ENCODE measurements at places on chromosomes 16 and 17. TPM values are rescaled to one million over a fixed set of nuclear protein-coding genes. Genes with fewer than 3 reads are reported as not detected.

USH1G gene
- total RNA-seq = not detected

KRTAP3-2 gene
- total RNA-seq = not detected

IGSF6 gene
- not detected for total RNA-seq

MYH3 gene
- total RNA-seq = 0.12 TPM

GLP2R gene
- not detected for total RNA-seq

DNAH17 gene
- total RNA-seq = 0.16 TPM

PDP2 gene
- 17.8 TPM for total RNA-seq

GOSR2 gene
- total RNA-seq = 76.3 TPM

SPATA32 gene
- total RNA-seq = not detected

CCDC92B gene
- not detected for total RNA-seq

TP53TG3C gene
- total RNA-seq = not detected

TMEM98 gene
- 139 TPM for total RNA-seq

HASPIN gene
- total RNA-seq = 0.97 TPM

CLDN6 gene
- total RNA-seq = 0.16 TPM

MFSD6L gene
- not detected for total RNA-seq

TNRC6A gene
- total RNA-seq = 55.5 TPM

SREBF1 gene
- total RNA-seq = 202 TPM

PITPNM3 gene
- 0.61 TPM for total RNA-seq

PYY gene
- total RNA-seq = not detected

ZG16B gene
- total RNA-seq = not detected

NTN1 gene
- 23.5 TPM for total RNA-seq

SDK2 gene
- total RNA-seq = 1.5 TPM

WFIKKN1 gene
- total RNA-seq = 0.16 TPM

LITAFD gene
- total RNA-seq = not detected

HS3ST3A1 gene
- 40.1 TPM for total RNA-seq

MLYCD gene
- total RNA-seq = 4.9 TPM

KCNG4 gene
- not detected for total RNA-seq

TMIGD1 gene
- not detected for total RNA-seq

GUCY2D gene
- total RNA-seq = not detected
